Skin of body (tissue), 3 donors: ENCODE measurements at places on chromosomes 11 and 22. TPM values are rescaled to one million over a fixed set of nuclear protein-coding genes. Genes with fewer than 3 reads are reported as not detected.

GRCh38 chr11:78583889-78584288 lies 9.2 kb upstream of the NARS2 start:
- DNase-seq = no peak

The SCGB1A1 gene
- total RNA-seq = not detected

The DDIAS gene
- 3.3 TPM for total RNA-seq

GRCh38 chr11:9396310-9396709 lies 11.9 kb downstream of the IPO7 start:
- no peak for DNase-seq

The ANO9 gene
- 7.3 TPM for total RNA-seq

- no peak for DNase-seq
Observed at GRCh38 chr22:37167981-37168647, 18.4 kb upstream of the IL2RB start.

GRCh38 chr11:1235306-1235900 lies 12.5 kb downstream of the MUC5B start:
- no peak for DNase-seq

- DNase-seq = peak; percentile 24
Observed at GRCh38 chr11:69718147-69718546, 14.3 kb upstream of the FGF19 start.

The AKIP1 gene
- 12.1 TPM for total RNA-seq

The HTATIP2 gene
- 6.9 TPM for total RNA-seq
